Left ventricle myocardium superior (tissue), 1 donor: ENCODE measurements at places on chromosomes 11 and 22. TPM values are rescaled to one million over a fixed set of nuclear protein-coding genes. Genes with fewer than 3 reads are reported as not detected.

DNA sequence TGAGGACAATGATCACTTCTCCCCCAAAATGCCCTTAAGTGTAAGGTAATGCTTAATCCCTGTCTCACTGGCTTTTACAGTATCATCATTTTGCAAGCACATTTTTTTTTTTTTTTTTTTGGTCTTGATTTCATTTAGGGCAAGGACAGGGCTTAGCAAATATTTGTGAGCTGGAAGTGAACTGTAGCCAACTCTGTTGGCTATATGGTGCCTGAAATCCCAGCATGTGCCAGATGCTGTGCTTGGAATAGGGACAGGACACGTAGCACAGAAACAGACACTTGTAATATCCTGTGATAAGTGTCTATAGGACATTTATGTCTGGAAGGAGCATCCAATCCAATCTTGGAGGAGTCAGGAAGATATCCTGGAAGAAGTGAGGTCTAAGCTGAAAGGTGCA, 198.3 kb downstream of the NAV2 start:
- DNase-seq: no peak

GRCh38 chr11:79062814-79063762, 377.7 kb downstream of the TENM4 start:
- no peak for DNase-seq

DNA sequence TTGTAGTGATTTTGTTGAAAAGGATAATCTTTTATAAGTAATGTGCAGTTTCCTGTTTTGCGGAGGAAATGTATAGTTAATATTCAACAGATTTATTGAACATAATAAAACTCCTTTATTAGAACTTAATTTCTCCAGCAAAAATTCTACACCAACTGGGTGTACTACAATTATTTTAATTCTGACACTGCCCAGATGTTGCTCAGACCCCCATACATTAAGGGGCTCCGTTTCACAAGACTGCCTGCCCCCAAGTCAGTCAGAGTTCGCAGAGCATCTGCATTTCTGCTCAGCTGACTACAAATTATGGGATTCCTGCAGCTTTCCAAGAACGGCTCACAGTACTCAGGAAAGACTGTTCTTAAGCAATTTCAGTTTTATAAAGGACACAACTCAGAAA, 6.2 kb downstream of the CEP57 start:
- no peak for DNase-seq

GRCh38 chr22:41656556-41656955, 32.1 kb downstream of the SNU13 start:
- DNase-seq: no peak

DNA sequence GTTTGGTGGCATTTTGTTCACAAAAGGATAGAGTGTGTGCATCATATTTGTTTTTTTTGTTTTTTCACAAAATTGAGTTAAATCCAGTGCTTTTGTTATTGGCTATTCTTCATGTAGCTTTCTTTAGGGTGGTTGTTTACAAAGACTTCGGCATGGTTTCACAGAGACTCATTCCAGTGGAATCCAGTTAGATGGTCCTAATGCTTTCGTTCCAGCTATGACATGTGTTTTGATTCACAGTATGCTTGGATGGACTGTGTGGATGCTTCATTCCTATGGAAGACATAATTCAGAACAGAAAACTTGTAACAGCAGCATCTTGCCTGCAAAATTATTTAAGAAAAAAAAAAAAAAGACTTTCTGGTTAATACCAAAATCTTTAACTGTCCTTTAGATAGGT, 97.9 kb downstream of the PDHX start:
- DNase-seq: no peak

DNA sequence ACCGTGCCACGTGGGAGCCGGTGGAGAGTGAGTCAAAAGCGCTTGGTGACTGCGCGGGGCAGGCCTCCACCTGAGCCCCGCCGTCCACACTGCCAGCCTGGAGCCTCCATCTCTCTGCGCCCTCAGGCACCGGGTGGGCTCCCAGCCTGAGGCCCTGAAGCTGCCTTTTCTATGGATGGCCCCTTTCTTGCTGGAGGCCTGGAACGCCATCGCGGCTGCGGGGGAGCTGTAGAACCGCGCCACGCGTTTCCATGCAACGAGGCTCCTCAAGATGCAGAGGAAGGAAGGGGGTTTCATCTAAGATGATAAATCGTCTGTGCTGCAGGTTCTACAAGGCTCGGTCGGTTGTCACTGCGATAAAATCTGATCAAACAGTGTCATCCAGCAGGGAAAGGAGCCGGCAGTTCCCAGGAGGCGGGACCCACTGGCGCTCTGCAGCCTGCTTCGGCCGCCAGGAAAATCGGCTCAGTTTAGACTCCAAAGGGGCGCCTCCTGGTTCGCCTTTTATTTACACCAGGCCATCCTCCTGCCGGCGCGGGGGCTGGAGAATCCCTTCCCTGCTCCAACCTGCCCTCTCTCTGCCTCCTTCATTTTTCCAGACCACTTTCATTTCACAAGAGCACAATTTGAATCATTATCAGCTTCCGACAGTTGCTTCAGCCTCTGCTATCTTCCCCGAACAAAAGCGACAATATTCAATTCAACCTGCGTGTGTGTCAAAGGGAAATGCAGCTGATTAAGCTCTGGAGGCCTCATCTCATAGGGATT, 624.4 kb downstream of the BRD1 start:
- no peak for DNase-seq

GRCh38 chr22:27185760-27186302, 528.4 kb downstream of the MIAT start:
- DNase-seq: no peak

GRCh38 chr11:2393941-2394817, 6.4 kb upstream of the TSSC4 start:
- DNase-seq: no peak

DNA sequence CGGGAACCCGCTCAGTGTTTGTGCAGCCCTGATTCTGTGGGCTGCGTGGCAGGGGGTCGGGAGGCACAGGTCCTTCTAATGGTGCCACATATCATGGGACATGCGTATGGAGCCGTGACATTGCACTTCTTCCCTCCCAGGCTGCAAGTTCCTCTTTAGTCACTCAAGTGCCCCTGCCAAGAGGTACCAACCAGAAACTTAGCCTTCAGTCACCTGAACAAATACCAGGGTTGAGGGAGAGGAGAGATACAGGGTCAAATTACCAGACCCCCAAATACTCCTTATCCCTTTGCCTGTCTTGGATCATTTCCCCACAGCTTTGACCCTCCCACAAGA, 209.1 kb downstream of the BUD13 start:
- DNase-seq: no peak

DNA sequence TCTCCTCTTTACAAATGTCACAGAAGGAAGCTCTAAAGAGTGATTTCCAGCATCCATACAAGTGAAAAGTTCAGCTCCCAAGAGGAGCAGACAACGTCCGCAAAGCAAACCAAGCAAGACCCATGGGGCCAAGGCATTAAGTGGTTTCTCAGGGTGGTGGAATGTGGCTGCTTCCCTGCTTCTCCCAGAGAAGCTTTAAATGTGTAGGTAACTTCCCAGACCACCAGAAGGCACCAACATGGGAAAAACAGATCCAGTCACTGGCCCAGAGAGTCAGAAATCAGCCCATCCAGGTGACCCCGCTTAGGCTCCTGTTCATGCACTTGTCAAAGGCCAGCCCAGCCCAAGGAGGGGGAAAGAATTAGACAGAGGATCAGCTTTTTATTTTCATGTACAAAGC, 13.3 kb upstream of the PHF21A start:
- no peak for DNase-seq

DNA sequence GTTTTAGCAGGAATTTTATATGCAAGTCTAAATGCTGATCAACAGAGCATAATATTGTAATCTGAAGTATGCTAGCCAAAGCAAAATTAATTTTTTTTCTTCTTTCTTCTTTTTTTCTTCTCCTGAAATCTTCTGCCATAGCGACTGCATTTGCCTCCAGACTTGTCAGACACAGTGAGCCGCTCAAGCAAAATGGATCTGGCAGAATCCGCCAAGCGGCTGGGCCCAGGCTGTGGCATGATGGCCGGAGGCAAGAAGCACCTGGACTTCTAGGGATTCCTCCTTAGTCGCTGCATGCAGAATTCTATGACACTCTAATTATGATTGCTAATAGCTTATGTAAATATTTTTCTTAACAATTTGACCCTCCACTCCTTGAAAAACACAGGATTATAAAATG, 27.9 kb downstream of the PAX6 start:
- DNase-seq: no peak

GRCh38 chr22:36331912-36332622, 55.7 kb downstream of the MYH9 start:
- peak; percentile 89 for DNase-seq

DNA sequence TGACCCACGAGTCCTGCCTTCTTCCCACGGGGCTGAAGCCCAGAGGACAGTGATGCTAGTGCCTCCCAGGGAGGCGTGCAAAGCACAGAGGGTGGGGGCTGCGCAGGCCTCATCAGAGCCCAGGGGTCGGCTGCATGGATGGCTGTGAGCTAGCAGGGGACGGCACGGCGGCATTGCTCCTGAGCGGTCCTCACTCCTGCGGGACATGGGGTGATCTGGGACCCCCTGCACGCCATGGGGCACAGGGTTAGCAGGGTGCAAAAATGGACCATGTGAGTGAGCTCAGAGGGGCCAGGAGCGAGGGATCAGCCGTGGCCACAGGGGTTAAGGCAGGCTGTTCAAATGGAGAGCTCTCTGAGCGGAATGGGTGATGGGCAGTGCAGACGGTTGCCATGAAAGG, 138.3 kb downstream of the SNX19 start:
- no peak for DNase-seq

GRCh38 chr22:38751422-38752346, 4.1 kb downstream of the SUN2 start:
- DNase-seq: peak; percentile 67

- DNase-seq: no peak
These were observed 1005.8 kb upstream of the CCDC90B start for GRCh38 chr11:84292006-84292405.

DNA sequence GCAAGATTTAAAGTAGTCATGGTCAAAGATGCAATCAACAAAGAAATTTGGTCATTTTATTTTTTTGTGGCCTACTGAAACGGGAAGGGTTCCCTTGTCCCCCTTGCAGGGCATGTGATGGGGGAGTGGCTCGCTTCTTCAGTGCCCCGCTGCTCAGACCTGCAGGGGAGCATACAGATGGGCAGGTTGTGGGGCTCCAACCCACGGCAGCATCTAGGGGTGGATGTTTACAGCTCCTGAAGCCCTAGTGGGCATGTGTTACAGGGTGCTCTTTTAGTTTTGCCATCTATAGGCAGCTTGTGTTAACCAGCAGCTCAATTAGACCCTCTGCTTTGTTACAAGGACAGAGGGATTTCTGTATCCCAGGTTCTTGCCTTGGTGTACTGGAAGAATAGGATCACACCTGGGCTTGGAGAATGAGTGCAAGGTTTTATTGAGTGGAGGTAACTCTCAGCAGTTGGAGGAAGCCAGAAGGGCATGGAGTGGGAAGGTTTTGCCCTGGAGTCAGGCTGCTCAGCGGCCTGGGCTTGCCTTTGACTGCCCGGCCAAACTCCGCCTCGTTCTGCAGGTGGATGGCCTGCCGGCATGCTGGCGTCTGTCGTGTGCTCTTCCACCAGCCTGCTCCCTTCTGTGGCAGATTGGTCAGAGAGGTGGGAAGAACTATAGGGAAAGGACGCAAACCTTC, 9.4 kb downstream of the GSTP1 start:
- DNase-seq: no peak

DNA sequence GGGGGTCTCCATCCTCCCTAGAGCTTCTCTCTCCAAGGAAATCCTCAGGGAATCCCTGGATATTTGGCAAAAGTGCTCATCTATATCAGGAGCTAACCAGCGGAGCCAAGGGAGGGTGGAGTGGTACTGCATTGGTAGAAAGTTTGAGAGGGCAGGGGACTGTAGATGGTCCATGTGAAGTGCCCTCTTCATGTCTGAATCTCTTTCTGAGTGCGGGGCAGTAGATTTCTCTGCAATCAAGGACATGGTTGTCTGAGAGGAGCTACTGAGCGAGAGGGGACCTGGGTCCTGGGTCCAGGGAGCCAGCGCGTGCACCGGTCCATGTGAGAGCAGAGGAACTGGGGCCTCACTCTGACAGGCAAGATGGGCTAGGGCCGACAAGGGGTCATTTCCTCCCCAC, 701 bp downstream of the DIXDC1 start:
- no peak for DNase-seq

DNA sequence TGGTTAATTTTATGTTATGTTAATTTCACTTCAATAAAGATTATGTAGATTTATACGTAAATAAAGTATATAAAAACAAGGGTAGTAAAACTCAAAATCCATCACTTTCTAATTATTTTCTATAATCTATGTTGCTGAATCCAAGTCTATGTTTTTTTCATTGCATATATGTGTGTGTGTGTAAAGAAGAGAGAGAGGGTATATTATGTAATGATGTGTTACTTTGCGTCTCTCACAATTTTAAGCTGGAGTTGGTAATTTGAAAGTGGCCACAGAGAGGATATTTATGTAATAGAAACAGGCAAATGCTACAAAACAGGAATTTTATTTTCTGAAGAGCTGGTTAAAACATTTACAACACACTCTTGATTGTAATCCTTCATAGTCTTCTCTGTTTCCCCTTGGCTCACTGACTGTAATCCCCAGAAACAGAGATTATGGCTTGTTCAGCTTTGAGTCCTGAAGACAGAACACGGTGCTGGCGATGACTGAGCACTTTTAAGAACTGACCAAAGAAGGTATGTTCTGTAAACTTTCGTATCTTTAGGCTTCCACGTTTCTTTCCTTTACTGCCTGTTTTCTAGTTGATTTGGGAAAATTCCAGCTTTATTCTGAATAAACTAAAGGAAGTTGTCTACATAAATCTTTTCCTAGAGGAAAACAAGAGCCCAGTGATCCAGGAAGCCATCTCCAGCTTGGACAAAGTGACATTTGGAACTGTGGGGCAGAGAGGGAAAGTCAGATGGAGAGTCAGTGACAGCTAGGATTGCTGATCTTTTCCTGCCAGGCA, 43.6 kb downstream of the OR2AG2 start:
- no peak for DNase-seq

OR8A1 gene
- not detected for total RNA-seq

ZBED4 gene
- total RNA-seq: 4.6 TPM

NCAM1 gene
- 244 TPM for total RNA-seq

MOV10L1 gene
- total RNA-seq: 0.22 TPM

PITPNB gene
- 47.7 TPM for total RNA-seq

OVCH2 gene
- total RNA-seq: not detected

SCYL1 gene
- 60.4 TPM for total RNA-seq

TSPAN18 gene
- total RNA-seq: 94.6 TPM

APOC3 gene
- not detected for total RNA-seq

HTR3A gene
- not detected for total RNA-seq

OR5D13 gene
- total RNA-seq: not detected

PHOX2A gene
- not detected for total RNA-seq

DEUP1 gene
- not detected for total RNA-seq

KRTAP5-10 gene
- not detected for total RNA-seq

TAF10 gene
- 89.4 TPM for total RNA-seq

LDLRAD3 gene
- 1.6 TPM for total RNA-seq

TYMP gene
- 12.7 TPM for total RNA-seq

RASL10A gene
- 1.2 TPM for total RNA-seq

MRGPRF gene
- total RNA-seq: 5.5 TPM

PKP3 gene
- 0.84 TPM for total RNA-seq

CD82 gene
- total RNA-seq: 58.0 TPM

SELENOO gene
- total RNA-seq: 14.5 TPM
